ENCODE measurements at places on chromosomes 12 and 14.

DNA sequence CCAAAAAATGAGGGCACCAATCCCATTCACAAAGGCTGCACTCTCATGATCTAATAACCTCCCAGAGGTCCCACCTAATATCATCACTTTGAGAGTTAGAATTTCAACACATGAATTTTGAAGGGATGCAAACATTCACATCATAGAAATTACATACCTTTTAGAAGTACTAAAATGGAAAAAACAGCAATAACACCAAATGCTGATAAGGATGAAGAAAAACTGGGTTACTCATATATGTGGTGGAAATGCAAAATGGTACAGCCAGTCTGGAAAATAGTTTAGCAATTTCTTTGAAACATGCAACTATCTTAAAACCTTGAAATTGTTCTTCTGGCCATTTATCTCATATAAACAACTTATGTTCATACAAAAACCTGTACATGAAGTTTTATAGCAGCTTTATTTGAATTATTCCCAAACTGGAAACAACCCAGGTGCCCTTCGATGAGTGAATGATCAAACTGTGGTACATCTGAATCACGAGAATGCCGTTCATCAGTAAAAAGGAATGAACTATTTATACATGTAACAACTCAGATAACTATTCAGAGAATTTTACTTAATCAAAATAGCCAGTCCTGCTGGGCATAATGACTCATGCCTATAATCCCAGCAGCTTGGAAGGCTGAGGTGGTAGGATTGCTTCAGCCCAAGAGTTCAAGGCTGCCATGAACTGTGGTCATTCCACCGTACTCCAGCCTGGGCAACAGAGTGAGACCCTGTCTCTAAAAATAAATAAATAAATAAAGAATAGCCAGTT is 109.4 kb upstream of the SSTR1 start:
- no peak for DNase-seq

DNA sequence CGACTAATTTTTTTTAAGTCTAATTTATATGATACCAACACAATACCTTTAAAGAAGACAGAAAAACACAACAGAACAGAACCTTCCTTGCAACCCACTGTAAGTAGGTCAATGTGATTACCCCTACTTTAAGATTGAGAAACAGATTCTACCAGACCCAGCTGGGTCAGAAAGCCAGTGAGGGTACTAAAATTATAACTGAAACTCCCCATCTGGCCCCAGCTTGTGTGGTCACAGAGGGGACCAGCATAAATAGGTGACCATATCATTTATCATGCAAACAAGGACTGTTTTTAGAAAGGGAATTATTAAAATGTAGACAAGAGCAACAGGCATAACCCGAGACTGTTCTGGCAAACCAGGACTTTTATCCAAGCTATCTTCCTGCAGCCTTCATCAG is 30.1 kb upstream of the FRMD6 start:
- no peak for DNase-seq

DNA sequence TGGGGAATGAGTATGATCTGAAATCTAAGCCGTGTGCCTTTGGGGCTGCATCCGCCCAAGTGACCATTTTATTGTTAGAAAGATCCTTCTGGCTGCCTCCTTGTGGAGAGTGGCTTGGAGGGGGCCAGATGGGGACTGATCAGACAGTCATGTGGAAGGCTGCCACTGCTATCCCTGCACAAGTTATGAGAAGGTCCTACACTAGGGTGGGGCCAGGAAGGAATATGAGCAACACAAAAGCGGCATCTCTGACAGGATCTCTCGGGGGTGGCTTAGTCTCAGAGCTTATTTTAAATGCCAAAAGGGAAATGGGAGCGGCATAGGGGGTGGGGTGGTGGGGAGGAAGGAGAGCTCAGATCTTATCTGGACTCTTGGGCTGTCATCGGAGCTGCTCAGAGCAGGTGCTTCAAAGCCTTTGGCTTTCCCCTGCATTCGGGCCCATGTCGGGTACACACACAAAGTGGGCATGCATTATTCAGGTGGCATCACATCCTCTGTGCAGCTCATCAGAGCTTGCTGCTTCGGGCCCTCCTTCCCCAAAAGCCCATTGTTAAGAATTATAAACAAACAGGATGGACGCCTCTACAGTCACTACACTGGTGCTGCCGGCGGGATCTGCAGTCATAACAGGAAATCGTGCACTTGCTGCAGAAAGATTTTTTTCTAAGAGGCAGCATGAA is 805.4 kb downstream of the VRK1 start:
- peak; percentile 80 for DNase-seq

DNA sequence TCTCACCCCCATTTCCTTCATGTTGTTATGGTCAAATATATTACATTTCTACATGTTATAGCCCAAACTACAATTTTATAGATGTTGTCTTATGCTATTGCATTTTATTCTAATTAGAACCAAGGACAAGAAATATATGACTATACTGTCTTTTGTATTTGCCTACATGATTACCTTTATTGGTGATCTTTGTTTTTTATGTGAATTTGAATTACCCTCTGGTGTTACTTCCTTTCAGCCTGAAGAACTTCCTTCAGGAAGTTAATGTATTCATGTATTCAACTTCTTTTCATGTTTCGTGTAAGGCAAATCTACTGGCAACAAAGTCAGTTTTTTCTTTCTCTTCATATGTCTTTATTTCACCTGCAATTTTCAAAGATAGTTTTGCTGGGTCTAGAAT is 8.7 kb upstream of the B3GNT4 start:
- DNase-seq = no peak

DNA sequence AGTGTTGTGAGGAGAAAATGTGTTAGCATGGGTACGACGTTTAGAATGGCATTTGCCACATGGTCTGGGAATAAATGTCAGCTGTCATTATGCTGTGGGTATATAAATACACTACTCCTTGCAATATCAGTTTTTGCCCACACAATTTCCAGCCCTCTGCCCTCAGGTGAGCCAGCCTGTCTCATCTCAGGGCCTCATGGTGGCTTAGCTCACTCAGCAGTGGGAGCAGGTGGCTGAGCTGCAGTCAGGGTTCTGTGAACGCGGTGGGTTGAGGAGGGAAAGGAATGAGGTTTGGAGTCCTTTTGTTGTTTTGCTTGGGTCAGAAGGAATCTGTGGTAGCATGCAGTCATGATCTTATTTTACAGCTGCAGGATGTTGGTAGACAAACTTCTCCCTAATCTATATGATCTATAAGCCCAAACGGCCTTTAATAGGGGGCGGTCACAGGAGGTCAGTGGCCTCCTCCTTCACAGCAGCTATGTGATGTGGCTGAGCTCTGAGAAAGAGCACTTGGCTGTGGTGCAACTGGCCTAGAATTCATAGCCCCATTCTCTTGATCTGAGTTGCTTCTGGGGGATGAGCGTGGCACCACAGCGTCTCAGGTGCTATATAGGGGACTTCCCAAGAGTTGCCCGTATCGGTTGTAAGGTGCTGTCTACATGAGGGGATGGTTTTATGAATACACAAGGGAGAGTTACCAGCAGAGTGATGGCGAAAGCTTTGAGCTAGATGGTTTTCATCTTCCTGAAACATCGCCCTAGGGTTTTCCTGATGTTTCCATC is 27.8 kb upstream of the KCNA5 start:
- no peak for DNase-seq

DNA sequence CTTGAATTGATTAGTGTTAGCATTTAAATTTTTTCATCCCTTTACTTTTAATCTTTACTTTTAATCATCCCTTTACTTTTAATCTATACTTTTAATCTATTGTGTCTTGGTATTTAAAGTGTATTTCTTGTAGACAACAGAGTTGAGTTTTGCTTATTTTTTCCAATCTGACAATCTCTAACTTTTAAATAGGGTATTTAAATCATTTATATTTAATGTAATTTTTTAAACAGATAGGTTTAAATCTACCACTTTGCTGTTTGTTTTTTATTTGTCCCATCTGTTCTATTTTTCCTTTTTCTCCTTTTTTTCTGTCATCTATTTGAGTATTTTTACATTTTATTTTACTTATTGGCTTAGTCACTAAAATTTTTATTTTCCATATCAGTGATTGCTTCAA is 68.3 kb downstream of the TTC7B start:
- DNase-seq = no peak

DNA sequence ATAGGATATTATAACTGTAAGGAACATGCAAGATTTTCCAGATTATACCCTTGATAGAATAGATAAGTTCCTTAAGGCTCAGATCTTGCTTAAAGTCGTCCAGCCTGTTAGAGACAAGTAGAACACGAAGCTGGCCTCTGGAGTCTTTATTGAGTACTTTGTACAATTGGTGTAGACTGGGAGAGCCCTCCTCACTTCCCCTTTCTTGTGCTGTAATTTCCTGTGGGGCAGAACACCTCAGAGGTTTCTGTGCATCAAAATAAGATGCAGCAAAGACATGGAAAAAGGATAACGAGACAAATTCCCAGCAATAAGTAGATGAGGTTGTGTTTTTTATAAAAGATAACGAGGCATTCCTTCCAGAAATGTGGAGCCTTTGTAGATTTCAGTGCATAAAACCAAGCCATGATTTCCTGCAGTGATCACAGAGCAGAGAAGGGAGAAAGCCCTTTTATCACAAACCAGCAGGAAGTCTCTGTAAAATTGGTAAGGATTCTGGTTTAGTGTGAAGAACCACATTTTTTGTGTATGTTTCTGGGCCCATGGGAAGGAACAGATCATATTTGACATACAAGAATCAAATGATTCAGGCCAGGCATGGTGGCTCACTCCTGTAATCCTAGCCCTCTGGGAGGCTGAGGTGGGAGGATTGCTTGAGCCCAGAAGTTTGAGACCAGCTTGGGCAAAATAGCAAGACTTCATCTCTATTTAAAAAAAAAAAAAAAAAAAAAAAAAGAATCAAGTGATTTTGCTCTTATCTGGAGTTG is 18.0 kb downstream of the GPRC5A start:
- no peak for DNase-seq

GRCh38 chr12:47164116-47164515 is 84.4 kb upstream of the AMIGO2 start:
- DNase-seq = no peak

- DNase-seq = no peak
Measured at GRCh38 chr14:75539162-75539560, 16.9 kb downstream of the BATF start.

- no peak for DNase-seq
Measured at GRCh38 chr12:132076711-132077110, 67.4 kb downstream of the DDX51 start.

DNA sequence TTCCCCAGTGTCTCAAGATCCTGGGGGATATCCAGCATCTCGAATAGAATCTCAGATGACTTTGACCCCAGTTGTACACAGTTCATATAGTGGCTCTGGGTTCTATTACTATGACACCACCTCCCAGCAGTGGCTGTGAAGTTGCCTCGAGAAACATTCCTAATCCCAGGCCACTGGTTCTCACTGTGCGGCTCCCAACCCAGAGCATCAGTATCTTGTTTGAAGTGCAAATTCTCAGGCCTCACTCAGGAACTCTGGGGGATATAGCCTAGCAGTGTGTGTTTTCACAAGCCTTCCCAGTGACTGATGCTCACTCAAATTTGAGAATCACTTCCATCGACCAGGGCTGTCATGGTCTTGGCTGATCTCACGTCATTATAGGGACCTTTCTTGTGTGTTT is 69.3 kb upstream of the IGF1 start:
- no peak for DNase-seq

DNA sequence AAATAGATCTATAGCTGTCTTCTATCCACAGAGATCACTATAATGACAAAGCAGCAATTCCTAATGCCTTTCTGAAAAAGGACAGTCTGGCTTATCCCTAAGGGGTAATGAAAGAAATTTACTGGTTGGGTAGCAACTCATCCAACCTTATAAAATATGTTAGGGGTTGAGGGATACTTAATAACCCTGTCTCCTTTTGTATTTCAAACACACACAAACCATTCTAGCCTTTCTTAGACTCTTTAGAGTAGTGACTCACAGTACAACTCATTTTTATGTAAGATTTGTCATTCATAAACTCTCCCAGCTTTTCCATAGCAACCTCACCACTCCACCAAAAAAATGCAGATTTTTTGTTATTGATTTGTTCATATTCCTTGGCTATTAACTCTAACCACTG is 167.9 kb downstream of the FSCB start:
- DNase-seq = no peak

DNA sequence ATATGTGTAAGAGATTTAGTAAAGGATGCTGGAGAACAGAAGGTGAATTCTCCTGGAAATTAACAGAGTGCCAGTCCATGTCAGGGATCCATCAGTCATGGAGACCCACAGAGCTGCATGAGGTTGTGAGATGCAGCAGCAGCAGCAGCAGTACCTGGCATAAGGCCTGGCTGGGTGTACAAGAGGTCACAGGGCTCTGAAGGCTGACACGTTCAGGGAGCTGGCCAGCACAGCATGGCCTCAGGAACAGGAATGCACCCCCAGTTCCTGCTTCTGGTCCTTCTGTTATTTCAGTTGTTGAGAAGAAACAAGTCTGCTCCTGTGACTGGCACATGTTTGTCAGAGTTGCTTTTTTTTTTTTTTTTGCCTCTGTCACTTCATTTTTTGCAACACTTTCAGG is 210.8 kb downstream of the CNTN1 start:
- no peak for DNase-seq

DNA sequence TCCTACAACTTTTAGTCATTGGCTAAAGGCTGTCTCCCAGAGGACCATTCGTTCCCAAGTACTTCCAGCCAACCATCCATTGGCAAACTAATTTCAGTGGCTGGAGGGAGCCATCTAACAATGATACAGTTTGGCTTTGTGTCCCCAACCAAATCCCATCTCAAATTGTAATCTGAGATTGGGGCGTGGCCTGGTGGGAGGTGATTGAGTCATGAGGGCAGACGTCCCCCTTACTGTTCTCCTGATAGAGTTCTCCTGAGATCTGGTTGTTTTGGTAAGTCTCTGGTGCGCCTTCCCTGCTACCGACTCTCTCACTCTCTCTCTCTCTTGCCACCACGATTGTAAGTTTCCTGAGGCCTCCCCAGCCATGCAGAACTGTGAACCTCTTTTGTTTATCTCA is 99.7 kb upstream of the FUT8 start:
- DNase-seq = no peak

- DNase-seq = no peak
Measured at GRCh38 chr12:2297658-2298057, 244.9 kb downstream of the CACNA1C start.

DNA sequence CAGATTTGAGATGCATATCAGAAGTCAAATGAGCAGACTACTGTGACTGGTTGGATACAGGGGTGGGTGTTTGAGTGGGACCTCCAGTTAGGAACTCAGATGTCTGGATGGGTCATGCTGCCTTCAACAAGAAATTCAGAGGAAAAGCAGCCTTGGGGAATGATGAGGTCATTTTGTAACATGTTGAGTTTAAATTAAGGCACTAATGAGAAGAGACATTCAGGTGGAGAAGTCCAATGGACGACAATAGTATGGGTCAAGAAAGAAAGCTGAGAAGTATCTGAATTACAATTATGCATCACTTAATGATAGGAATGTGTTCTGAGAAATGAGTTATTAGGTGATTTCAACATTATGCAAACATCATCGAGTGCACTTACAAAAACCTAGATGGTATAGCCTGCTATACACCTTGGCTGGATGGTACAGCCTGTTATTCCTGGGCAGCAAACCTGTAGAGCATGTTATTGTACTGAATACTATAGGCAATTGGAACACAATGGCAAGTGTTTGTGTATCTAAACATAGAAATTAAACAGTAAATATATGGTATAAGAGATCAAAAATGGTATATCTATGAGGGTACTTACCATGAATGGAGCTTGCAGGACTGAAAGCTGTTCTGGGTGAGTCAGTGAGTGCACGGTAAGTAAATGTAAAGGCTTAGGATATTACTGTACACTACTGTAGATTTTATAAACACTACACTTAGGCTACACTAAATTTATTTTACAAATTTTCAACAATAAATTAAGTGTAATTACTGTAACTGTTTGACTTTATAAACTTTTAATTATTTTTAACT is 414.7 kb downstream of the RAD51B start:
- no peak for DNase-seq

- no peak for DNase-seq
Measured at GRCh38 chr14:49946320-49947141, 53.6 kb downstream of the ARF6 start.

Measured in CD4-positive, alpha-beta T cell treated with Interferon gamma for 1 hour (primary cell).